Activated CD4-positive, alpha-beta T cell treated with anti-CD3 and anti-CD28 coated beads, Interleukin-2, amount 50 U/mL, for 16 hours (primary cell): ENCODE measurements at places on chromosomes 5 and 9.

GRCh38 chr9:93129286-93129685 is 4.8 kb downstream of the NINJ1 start:
- DNase-seq = no peak

- DNase-seq = no peak
Observed at GRCh38 chr5:93151896-93152295, 429.1 kb downstream of the NR2F1-AS1 start.

GRCh38 chr9:87579781-87580541 is 82.3 kb downstream of the DAPK1 start:
- DNase-seq = no peak

DNA sequence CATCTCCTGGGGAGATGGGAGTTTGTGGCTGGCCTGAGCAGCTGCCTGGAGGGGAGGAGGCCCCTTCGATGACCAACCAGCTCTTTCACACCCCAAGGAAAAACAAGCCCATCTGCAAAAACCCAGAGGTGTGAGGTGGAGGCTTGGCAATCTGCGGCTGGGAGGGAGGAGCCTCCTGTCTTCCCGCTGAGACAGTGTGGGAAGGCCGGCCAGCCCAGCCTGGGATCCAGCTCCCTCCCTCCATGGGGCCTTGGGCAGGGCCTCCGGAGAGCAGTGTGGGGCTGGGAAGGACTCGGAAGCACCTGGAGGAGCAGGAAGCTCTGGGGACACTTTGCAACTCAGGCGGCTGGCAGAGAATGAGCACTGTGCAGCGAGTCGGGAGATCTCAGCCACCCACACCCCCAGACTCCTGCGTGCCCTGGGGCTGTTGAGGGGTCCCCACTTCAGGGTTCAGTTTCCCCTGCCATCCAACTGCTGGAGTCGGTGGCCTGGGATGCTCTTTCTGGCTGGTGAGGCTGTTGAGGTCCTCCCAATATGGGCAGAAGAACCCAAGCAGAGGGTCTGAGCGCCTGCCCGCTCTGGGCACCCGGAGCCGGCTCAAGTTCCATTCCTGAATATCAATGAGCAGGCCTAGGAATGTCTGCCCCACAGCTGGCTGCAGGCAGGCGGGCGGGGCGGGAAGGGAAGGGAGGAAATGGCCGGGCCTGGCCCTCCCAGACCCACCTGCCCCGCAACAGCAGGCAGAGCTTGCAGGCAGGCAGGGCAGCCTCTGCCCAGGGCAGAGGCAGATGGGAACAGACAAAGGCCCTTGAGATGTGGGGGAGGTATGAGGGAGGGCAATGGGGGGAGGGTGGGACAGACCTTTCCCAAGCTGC is 101.1 kb downstream of the FGF18 start:
- no peak for DNase-seq

- DNase-seq = no peak
Observed at GRCh38 chr5:3659907-3660306, 64.3 kb downstream of the IRX1 start.

GRCh38 chr5:83249156-83249555 is 171.8 kb downstream of the XRCC4 start:
- no peak for DNase-seq

- no peak for DNase-seq
Observed at GRCh38 chr5:58764199-58764598, 181.3 kb downstream of the RAB3C start.

GRCh38 chr5:171629628-171630349 is 155.8 kb upstream of the SMIM23 start:
- no peak for DNase-seq

DNA sequence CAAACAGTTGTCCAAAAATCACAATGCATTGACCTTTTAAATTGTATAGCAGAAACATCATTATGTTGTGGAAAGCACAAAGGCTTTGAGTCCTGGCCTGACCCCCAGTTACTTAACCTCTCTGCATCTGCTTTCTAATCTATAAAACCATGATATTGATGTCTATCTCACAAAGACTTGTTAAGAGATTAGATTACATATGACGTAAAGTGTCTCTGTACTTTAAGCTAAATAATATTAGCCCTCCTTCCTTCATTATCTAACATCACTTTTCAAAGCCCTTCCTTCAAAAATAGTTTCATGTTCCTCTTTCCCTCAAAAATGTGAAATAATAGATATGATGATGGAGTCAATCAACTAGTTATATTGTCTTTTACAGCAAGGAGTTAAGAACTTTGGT is 3.4 kb downstream of the ADAMTS6 start:
- no peak for DNase-seq

- no peak for DNase-seq
Observed at GRCh38 chr9:125484350-125485282, 222.4 kb downstream of the MAPKAP1 start.

DNA sequence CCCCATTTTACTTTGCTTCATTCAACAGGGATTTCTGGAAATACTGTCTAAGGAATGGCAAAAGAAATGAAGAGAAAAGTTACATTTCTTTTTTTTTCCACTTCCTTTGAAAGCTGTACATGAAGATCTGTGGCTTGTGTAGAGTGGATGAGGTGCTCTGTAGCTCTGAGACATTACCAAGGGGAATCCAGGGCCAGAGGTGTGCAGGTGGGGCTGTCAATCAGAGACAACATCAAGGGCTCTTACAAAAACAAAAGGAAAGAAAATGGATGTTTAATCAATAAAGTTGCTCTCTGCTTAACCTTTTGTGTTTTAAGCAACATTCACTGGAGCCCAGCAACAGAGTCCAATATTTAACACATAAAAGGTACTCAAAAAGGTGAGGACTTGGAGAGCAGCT is 391.1 kb downstream of the TMEM38B start:
- no peak for DNase-seq

DNA sequence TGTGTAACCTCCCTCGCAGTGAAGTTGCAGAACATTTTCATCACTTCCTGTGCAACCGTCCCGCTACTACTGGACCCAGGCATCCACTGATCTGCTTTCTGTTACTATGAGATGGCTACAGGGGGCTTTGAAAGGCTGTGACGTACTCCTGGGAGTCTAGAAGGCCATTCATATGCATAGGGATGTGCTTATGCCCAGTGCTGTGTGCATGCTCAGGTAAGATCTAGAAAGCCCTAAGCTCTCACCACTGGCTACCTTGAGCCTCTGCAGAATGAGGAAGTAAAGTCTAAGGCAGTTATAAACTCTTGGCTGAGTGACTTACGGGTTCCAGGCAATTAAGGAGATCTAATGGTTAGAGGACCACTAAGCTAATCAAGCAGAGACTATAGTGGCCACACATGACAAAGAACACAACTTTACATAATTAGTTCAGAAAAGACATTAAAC is 11.8 kb downstream of the HNRNPAB start:
- no peak for DNase-seq
